Activated T-cell treated with anti-CD3 and anti-CD28 coated beads, Interleukin-2, amount 50 U/mL, for 24 hours (primary cell): ENCODE measurements at places on chromosomes 4 and X.

GRCh38 chrX:38086451-38087215 is 80.3 kb downstream of the SYTL5 start:
- no peak for DNase-seq

GRCh38 chrX:17187136-17187756 is 187.8 kb upstream of the NHS start:
- DNase-seq, result no peak

- no peak for DNase-seq
These were observed 426.0 kb upstream of the NR3C2 start for GRCh38 chr4:148868191-148868590.

- DNase-seq, result no peak
These were observed 111.8 kb downstream of the APBB2 start for GRCh38 chr4:41102414-41103092.

- no peak for DNase-seq
These were observed 166.6 kb downstream of the DKK2 start for GRCh38 chr4:106869551-106869950.

DNA sequence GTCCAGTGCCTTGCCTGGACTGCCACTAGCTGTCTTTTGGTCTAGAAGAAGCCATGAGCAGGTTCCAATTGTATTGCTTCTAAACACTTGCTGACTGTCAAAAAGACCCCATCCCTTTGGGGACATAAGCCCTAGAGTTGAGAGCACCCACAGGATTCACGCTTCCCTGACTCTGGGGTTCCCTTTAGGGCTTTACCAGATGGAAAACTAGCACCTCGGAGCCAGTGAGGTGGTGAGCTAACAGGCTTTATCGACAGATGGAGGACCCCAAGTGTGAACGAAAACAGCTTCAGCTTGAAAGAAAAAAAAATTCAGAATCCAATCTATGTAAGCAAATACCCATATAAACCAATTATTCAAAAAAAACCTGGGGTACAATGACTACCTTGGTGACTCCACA is 90.8 kb downstream of the NAA11 start:
- no peak for DNase-seq
